Hindlimb muscle (tissue), 1 donor: ENCODE measurements at places on chromosomes 12 and 14. TPM values are rescaled to one million over a fixed set of nuclear protein-coding genes. Genes with fewer than 3 reads are reported as not detected.

DNA sequence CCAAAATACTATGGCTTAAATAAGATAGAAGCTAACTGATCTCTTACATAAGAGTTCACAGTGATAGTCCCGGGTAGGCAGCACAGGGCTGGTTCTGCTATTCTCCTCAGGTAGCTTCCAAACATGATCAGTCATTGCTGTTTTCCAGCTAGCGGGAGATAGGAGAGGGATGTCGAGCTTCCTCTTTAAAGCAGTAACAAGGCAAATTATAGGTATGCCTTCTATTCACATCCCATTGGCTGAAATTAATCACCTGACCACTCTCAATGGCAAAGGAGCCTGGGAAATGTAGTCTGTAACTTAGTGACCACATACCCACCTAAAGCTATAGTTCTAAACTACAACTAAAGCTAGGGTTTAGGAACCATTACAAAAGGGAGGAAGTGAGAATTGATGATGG is 34.5 kb upstream of the VRK1 start:
- DNase-seq = peak; percentile 19

DNA sequence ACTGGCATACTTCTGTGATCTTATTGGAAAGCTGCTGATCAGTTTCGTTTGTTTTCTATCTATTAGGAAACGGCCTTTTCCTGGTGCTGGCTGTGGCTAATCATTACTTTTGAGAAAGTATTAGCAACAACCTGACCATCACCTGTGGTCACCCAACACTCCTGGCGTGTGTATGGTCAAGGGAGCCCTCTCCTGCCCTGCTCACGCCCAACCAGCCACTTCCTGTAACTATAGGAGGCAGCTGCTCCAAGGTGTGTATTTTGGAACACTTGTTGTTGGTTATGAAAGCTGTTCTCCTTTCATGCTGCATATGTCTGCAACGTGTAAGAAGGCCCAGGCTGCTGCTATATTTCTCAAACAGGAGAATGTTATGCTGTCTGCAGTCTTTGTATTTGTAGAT is 1582.8 kb downstream of the AACS start:
- no peak for DNase-seq

RASSF3 gene
- 70.8 TPM for polyA plus RNA-seq

PRPF39 gene
- 59.3 TPM for polyA plus RNA-seq

GRCh38 chr14:69749956-69750355 is 17.0 kb upstream of the SRSF5 start:
- no peak for DNase-seq

SSTR1 gene
- polyA plus RNA-seq = 0.04 TPM

RNF212B gene
- 0.62 TPM for polyA plus RNA-seq

DNA sequence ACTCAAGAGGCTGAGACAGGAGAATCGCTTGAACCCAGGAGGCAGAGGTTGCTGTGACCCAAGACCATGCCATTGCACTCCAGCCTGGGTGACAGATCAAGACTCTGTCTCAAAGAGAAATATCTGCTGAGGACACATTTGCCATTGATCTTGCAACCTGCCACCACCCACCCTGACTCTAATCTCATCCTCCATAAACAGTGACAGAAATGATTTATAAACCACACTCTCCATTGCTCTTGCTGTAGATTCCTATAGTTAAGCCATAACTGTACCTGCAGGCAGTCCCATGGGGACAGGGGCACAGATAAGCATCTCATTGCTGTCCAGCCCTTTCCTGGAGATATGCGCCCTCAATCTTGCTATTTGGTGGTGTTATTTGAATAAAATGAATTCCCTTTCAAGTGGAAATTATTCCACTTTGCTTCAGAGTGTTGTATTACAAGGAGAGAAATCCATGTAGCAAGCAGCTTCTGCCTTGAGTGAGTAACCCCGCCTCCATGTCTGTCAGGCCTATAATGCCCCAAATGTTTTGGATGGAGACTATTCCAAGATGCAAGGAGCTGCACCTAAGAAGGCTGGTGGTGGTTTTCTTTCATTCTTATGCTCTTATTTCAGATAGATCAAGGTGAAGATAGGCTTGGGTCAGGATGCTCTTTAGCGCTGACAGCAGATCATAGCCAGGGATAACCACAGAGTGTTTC is 3.0 kb upstream of the ZDHHC22 start:
- no peak for DNase-seq

LGR5 gene
- polyA plus RNA-seq = 2.4 TPM

- no peak for DNase-seq
Measured at GRCh38 chr12:115872919-115873357, 404.6 kb downstream of the MED13L start.

PZP gene
- polyA plus RNA-seq = 0.52 TPM

DNA sequence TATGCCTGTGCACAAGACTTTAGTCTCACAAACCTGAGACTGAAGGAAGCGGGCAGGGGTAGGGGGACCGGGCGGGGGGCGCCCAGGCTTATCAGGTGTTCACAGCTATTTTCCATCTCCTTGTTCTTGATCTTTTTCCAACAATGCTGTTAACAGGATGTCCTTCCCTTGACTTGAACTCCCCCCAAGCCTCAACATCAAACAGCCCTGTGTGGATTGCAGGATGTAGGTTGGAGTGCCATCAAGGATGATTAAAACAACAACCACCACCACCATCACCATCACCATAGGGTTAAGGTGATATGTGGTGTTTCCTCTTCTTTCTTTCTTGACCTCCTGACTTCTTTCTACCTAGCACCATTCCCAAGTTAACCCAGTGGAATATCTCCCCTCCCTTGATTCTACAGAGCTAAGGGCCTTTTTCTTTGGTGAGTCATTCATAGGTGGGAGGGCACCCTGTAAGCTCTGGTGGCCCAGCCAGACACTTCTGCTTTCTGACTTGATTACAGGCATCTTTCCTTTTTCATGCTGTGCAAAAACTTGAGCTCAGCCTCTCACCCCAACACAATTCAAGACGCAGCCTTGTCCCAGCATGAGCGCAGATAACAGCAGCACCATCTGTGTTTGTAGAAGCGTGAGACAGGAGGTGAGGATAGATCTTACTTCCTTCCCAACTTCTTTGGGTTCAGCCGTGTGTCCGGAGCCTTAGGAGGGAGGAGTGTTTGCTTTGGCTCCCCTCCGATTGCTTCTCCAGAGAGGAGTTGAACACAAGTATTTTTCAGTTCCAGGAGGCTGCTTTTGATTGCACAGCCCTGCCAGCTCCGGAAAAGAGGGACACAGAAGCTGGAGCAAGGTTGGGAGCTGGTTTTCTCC is 26.8 kb downstream of the FLVCR2 start:
- DNase-seq = no peak

DNA sequence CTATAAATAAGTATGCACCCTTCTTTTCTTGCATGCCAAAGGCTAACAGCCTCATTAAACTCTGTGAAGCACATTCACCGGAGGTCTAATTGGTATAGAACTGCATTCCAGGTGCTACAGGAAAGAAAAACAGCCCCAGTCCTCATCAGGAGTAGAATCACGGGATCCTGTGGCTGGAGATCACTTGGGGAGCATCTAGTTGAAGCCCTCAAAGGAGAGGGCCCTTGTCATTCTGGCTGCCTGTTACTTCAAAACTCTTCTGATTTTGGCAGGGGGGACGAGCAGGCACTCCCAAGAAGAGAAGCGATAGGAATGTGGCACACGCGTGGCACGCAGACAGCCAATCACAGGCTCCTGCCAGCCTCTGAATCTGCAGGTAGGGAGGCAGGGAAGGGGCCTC is 154.4 kb downstream of the TTC7B start:
- no peak for DNase-seq

FUT8 gene
- polyA plus RNA-seq = 10.1 TPM

DNA sequence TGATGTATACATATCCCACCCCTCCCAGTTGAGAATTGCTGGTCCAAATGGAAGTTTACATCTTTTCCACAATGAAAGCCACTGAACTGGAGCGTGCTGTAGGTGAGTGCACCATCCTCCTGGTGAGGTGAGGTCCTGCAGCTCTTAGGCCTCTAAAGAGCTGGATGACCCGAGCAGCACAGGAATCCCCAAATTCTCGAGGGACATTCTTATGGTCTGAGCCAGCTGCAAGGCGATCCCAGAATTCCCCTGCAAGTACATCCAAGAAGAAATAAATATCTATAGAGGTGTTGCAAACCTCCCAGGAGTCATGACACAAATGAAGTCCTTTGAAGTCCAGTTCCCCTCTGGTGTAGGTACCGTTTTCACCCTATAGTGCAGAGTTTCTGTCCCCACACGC is 24.0 kb downstream of the TMEM132C start:
- no peak for DNase-seq

GRCh38 chr12:10215436-10215835 is 2.8 kb downstream of the GABARAPL1 start:
- DNase-seq = no peak

DNA sequence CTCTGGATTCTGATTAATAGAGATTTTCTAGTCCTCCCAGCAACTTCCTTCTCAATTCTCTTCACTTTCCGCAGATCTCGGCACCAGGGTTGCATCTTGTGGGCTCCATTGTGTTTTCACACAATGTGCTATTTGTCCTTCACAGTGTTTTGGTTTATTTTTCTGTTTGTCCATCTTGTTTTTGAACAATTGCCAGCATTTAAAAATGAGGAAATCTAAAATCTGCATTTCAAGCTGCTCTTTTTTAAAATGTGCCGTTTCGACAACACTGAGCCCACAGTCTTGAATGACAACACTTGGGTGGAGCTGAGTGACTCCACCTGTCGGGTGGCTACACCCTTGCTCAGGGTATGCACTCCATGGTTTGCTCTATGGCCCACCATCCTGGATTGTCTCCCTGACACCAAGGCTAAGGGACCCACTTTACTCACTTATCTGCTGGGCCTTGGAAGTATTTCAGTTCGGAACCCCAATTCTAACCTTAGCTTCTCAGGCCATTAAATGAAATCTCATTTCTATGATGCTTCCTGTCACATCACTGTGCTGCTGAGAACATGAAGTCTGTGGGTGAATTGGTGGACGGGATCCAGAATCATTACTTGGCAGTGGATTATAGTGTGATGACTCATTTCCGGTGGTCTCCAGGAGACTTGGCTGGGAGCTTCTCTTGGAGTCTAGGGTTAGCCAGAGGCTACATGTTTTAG is 3.4 kb upstream of the MYRFL start:
- peak; percentile 32 for DNase-seq

- no peak for DNase-seq
Measured at GRCh38 chr12:49588721-49589516, 16.5 kb downstream of the FAM186B start.

DNA sequence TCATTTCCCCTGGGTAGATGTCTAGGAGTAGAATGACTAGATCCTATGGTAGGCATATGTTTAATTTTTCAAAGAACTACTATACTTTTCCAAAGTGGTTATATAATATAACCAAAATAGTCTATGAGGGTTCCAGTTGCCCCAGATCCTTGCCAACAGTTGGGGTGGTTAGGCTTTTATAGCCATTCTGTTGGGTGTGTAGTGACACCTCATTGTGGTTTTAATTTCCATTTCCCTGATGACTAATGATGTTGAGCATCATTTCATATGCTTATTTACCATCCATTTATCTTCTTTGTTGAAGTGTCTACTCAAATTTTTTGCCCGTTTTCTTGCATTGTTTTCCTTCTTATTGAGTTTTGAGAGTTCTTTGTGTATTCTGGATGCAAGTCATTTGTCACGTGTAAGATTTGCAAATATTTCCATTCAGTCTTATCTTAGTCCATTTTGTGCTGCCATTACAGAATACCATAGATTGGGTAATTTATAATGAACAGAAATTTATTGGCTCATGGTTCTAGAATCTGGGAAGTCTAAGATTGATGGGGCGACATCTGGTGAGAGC is 4.7 kb downstream of the SYNE2 start:
- no peak for DNase-seq

DNA sequence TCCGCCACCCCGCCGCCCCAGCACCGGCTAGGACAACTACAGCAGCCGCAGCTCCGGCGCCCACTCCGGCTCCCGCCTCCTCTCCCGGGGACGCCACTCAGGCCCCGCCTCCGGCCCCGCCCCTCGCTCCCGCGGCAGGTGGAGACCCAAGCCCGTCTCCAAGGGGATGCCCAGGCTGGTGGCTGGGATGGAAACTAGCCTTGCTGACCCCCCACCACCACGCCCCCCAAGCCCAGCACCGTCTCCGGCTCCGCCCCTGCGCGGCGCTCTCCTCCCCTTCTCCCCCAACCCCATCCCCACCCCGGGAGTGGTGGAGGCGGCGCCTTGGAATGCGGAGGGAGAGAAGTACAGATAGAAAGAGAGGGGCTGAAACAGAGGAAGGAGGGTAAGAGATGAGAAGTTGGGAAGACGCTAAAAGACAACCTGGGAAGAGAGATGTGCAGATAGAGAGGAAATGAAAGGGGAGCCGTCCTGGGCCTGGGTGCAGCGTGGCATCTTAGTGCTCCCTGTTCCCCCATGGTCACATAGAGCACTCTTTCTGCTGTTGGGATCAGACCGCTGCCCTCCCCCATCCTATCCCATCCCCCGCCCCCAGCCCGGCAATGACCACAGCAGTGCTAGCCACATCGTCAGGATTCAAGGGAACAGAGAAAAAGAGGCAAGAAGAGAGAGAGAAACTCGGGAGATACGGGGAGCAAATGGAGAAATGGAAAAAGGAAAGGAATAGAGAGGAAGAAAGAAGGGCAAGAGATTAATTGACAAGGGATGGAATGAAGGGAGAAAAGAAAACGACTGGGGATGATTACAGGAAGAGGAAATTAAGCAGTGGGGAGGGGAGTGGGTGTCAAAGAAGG is at the start of gene ITGA7:
Gene ITGA7 (minus strand): TSS at position 64 of the 854 bp plus-strand sequence. CDS start 222 bp downstream, outside the sequence.
- DNase-seq = no peak

FAM161B gene
- 11.1 TPM for polyA plus RNA-seq

ARF3 gene
- 46.1 TPM for polyA plus RNA-seq

DNA sequence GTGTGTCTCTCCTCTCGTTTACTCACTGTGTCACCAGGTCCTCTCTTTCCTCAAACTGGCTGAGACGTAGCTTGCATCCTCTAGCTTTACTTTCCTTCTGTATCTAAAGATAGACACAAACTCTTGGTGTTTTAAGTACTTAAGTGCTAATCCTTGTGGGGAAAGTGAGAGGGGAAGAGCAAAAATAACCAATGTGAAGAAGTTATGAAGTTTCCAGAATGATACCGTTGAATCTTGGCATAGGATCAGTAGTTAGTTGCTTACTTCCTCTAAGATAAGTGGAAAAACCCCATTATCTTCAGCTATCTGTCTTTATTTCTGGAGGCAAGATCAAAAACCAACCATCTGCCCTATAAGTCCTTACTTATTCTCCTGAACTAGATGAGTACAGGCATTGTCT is 10.6 kb downstream of the FAR2 start:
- DNase-seq = no peak

DNA sequence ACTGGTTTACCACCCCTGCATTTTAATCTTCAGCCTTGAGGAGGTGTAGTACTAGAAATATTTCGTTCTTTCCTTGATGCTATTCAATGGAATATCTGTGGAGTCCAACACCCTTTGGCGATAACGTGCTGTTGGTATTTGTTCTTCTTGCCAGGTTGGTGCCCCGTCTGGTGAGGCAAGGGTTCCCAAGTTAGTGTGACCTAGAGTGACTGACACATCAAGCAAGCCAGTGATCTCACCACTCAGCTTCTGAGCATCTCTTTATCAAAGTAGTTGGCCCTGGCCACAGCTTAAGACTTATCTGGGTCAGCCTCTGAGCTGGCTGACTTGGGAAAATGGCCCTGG is 60.2 kb downstream of the PLXNC1 start:
- no peak for DNase-seq

KCNC2 gene
- 0.52 TPM for polyA plus RNA-seq

- no peak for DNase-seq
Measured at GRCh38 chr12:130764475-130765185, 48.5 kb upstream of the RIMBP2 start.
